Activated T-cell treated with anti-CD3 and anti-CD28 coated beads for 48 hours (primary cell): ENCODE measurements at places on chromosomes 6 and 20.

GRCh38 chr6:133837801-133838349 lies 51.0 kb upstream of the TCF21 start:
- DNase-seq: peak; percentile 60

DNA sequence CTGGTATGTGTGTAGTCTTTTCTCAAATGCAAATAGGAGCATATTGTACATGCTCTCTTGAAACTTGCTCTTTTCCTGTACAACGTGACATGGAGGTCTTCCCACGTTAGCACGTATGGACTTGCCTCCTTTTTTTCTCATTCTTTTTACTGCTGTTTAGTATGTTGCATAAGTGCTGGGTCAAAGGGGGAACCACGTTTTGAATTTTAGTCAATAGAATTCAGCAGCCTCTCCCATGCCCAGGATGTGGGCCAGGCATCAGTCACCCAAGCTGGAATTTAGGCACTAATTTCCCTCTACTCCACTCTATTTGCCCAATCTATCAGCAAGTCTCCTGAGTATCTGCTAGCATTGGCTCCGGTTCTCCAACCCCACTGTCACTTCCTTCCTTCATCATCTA lies 41.5 kb upstream of the RNF24 start:
- no peak for DNase-seq

DNA sequence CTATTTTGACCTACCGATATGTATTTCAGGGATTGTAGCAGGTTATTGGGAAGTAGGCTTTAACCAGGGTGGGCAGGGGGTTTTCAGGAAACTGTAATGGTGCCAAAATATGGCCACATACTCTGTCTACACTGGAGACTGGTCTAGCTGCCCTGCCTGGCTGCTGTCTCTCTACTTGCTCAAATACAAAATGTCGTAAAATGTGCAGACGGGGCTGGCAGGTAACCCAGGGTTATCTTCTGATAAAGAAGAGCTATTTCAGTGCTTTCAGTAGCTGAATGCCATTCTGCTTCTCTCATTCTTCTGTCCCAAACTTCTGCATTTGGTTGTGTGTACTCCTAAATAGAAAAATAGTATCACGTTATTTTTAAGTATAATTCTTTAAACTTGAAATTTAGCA lies 616.2 kb downstream of the EPM2A start:
- DNase-seq: no peak

GRCh38 chr6:159013229-159013628 lies 13.2 kb upstream of the RSPH3 start:
- DNase-seq: no peak

DNA sequence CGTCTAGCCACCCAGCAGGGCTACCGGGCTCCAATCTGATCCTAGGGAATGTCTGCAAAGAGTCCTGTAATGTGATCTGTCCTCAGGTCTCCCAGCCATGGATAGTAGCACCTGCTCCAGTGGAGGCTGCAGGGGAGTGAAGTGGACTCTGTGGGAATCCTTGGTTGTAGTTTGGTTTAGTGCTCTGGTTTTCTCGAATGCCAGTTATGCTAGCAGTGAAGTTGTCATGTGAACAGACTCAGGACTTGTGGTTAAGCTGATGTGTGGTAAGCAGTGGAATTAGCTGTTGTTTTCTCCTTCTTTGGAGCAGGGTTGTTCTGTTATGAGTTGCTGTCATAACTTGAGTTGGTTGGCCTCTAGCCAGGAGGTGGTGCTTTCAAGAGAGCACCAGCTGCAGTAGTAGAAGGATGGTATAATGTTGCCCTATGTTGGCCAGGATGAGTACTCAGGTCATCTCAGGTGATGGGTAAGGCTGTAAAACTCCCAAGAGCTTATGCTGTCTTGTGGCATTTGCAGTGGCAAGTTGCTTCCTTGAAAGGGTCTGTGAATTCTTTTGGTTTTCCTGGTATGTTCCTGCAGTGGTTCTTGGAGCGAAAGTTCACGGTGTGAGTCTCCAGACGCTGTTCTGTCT lies 390.2 kb downstream of the UTRN start:
- peak; percentile 3 for DNase-seq

DNA sequence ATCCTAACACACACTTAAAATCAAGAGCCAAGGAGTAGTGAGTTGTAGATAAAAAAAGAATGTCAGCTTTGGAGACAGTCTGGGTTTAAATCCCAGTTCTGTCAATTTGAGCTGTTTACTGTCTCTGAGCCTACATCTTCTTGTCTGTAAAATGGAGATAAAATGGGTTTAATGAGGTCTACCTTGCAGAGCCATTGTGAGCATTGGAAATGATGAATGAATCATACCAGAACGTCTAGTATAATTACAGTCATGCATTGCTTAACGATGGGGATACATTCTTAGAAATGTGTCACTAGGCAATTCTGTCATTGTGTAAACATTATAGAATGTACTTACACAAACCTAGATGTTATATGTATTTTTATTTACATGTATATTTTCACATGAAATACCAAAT lies 17.6 kb upstream of the SGK2 start:
- DNase-seq: no peak
